ENCODE measurements at places on chromosomes 12 and 14.

GRCh38 chr12:29066011-29066588 lies 83.0 kb upstream of the FAR2 start:
- DNase-seq: no peak

DNA sequence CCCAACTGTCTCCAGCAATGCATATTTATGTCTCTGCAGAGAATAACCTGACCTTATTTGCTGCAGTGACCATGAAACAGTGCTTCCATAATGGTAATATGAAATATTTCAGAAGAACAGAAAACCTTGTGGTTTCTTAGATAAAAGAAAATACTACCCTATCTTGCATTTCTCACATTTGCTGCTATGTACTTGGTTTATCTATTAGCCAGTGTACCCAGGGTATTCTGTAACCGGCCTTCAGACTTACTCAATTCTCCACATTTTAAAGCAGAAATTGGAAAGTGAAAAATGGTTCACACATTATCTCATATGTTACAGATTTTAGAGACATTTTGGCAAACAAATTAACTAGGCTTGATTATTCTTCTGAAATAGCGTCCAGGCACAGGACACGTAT lies 57.9 kb upstream of the CCDC91 start:
- DNase-seq: no peak

DNA sequence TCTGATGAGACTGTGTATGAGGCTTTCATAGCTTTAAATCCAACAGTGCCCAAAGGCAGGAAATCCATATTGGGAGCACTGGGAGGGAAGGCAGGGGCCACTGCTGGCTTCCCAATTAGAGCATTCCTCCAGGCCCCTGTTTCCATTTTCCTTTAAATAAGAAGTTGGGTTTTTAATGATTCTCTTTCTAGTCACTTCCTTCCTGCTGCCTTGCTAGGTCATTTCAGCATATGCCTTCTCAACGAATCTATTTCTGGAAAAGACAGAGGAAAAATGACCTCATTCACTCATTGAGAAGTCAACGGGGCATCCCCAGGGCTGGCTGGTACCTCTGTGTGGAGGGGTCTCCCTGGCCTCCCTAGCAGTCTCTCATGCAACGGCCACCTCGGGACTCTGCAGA lies 43.5 kb downstream of the IGF1 start:
- no peak for DNase-seq

- DNase-seq: no peak
Measured at GRCh38 chr12:19652386-19652785, 213.1 kb downstream of the AEBP2 start.

- no peak for DNase-seq
Measured at GRCh38 chr14:29716150-29716549, 211.5 kb downstream of the PRKD1 start.

DNA sequence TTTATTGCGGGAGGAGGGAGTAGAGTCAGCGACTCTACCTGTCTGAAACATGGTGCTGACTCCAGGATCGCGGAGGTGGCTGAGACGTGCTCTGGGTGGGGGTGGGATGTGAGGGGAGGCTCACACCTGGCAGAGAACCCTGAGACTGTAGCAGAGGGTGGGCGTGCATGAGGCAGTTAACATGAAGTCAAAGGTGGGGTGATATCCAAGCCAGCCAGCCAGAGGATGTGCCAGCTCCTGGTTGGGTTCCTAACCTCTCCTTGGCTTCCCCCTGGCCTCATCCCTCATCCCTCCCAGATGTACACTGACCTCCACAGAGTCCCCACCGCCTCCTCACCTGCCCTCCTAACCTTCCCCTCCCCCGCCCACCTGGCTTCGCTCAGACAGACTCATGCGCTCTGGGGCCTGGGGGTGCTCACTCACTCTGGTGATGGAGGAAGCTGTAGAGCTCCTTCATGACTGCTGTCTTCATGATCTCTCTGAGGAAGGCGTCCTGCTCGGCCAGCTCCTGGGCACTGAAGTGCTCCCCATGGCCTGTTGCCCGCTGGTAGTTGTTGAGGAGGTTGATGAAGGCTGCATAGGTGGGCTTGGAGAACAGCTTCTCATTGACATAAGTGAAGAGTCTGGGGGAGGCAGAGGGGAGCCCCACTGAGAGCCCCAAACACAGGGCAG lies 9.3 kb downstream of the ENDOU start:
- DNase-seq: no peak

DNA sequence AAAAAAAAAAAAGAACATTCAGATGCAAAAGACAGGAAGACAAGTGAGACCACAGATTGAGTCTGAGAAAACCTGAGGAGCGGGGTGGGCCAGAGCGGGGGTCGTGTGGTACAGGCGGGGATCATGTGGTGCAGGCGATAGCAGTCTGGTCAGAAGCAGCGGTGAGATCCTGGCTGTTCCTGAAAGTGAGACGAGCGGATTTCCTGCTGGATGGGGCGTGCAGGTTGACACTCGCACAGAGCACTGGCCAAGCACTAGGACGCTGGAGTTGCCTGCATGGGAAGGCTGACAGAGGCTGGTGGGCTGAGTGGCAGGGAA lies 35.7 kb downstream of the CDC42BPB start:
- DNase-seq: no peak

- no peak for DNase-seq
Measured at GRCh38 chr14:76181546-76181945, 29.8 kb downstream of the GPATCH2L start.

DNA sequence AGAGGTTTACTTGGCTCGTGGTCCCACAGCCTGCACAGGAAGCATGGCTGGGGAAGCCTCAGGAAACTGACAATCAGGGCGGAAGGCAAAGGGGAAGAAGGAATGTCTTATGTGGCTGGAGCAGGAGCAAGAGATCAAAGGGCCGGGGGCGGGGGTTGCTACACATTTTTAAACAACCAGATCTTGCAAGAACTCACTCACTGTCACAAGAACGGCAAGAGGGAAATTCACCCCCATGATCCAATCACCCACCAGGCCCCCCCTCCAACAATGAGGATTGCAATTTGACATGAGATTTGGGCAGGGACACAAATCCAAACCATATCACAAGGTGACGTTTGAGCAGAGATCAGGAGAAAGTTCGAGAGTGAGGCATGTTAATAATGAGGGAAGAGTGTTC lies 163.7 kb upstream of the RPH3A start:
- DNase-seq: no peak

DNA sequence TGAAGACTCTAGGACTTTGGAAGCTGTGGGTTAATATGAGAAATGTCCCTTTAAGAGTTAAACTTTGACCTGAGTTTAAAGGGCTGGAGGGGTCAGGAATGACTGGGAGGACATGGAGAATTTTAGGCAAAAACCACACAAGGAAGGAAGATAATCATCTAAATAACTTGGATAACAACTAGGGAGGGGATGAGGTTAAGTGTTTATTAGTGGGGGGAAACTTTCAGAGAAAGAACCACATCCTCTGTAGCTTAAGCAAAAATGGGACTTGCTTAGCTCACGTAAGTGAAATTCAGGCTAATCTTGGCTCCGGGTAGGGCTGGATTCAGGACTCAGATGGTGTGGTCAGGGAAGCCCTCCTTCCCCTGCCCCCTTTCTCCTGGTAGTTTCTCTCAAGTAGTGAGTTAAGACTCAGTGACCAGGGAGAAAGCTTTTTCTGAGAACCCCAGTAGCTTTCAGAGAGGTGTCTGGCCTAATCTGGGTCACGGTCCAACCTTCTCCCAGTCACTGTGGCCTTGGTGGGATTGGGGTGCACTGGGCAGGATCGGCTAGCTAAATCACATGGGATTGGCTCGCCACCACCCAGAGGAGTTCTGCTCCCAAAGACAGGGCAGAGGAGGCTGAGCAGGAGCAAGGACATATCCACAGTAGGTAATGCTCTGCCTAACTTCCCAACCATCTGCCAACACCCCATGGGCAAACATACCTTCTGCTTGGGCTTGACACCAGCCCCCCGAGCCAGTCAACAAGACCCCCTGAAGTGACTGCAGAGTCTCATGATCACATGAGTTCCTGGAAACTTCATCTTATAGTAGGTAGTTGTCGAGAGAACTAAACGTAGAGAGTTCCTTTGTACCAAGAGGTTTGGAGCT lies 52.8 kb downstream of the ARF6 start:
- DNase-seq: no peak

GRCh38 chr14:21133901-21134300 lies 22.0 kb downstream of the OR5AU1 start:
- no peak for DNase-seq

GRCh38 chr14:55718551-55718950 lies 138.5 kb downstream of the KTN1 start:
- DNase-seq: no peak

GRCh38 chr12:89363582-89363981 lies 11.3 kb upstream of the DUSP6 start:
- no peak for DNase-seq

- no peak for DNase-seq
Measured at GRCh38 chr12:113818833-113819232, 147.3 kb downstream of the RBM19 start.

- no peak for DNase-seq
Measured at GRCh38 chr14:89574420-89574819, 157.4 kb upstream of the FOXN3 start.

GRCh38 chr12:117193903-117194302 lies 3.6 kb upstream of the FBXO21 start:
- DNase-seq: no peak

DNA sequence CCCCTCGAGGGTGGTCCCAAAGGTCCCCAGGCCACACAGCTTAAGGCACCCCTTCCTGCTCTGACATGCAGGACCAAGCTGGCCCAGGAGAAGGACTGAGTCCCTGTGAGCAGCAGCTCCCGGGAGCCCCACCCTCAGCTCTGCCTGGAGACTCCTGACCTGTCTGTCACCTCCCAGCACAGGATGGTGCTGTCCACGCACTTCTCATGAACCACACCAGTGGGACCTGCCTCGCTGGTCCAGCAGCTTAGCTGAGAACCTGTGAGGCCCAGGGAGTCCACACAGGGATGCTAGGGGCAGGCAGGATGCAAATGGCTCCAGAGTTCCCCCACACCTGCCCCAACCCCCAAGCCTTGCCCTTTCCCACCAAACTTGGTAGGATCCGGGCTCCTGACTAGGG lies 27.7 kb downstream of the CCDC85C start:
- no peak for DNase-seq

DNA sequence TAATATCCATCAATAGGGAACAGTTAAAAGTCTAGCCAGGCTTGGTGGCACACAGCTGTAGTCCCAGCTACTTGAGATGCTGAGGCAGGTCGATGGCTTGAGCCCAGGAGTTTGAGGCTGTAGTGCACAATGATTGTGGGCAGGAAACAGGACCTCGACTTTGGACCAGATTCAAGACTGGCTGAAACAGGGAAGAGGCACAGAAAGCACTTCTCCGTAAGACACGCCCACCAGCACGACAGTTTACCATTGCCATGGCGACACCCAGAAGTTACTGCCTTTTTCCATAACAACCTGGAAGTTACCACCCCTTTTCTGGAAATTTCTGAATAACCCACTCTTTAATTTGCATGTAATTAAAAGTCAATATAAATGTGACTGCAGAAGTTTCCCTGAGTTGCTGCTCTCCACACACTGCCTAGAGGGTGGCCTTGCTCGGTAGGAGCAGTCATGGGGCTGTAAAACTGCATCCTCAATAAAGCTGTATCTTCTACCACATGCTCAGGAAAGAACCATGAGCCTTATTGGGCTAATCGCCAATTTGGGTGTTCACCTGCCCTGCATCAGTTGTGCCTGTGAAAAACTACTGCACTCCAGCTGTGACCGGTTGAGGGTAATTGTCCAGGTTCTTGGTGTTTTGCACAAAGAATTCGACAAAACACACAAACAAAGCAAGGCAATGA lies 4.6 kb upstream of the LRRC23 start:
- DNase-seq: no peak

- no peak for DNase-seq
Measured at GRCh38 chr14:61653507-61653906, 41.8 kb upstream of the HIF1A start.

- DNase-seq: no peak
Measured at GRCh38 chr12:115268451-115268850, 584.5 kb upstream of the TBX3 start.
